ENCODE measurements at places on chromosomes 3 and 15.

- no peak for DNase-seq
Observed at GRCh38 chr3:141686466-141687291, 51.4 kb upstream of the RNF7 start.

- no peak for DNase-seq
Observed at GRCh38 chr3:24151594-24151993, 206.5 kb downstream of the NR1D2 start.

DNA sequence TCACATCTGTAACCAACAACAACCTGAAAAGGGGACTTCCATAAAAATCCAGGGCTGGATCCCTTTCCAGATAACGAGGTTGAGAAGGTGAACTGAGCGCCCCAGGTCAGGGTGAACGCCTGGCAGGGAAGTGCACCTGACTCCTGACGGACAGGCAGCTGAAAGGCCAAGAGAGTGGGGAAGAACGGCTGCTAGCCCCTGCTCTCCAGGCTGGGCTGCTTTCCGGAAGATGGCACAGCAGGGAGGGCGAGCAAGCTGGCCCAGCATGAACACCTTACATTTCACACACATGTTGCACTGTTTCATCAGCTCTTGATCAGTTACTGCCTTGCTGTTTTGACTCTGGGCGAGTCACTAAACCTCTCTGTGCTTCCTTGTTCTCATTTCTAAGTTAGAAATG is 127.2 kb upstream of the IQSEC1 start:
- DNase-seq, result no peak

DNA sequence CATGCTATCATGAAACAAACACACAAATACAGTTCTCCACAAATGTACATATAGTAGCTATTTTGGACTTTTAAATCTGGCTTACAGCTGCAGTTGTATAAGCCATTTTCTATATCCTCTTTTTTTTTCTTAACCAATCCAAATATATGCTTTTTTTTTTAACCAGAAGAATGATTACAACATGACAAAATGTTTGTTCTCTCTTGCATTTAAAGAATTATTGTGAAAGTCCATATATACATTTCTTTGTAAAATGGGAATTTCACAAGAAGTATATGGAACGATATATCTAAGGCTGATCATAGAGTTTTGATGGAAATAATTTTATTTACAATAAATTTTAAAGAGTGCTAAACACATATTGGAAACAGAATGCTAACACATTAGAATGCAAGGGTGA is 95.6 kb downstream of the CD200R1L start:
- no peak for DNase-seq

- DNase-seq, result no peak
Observed at GRCh38 chr15:95832668-95833067, 497.8 kb upstream of the NR2F2 start.

DNA sequence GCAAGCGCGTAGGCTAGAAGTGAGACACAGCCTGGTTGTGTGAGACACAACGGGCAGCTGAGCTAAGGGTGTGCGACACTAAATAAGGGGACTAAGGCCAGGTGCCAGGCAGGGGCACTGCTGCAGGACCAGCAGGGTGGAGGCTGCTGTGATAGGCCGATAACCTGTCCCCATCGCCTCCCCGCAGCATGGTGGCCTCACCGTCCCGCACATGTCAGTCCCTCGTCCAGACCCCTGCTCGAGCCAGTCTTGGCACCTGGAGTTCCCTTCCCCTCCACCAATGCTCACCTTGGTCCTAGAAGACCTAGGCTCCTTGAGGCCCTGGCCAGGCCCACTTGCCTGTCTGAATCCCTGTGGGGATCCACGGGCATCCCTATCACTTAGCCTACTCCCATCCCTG is 96.1 kb downstream of the HMG20A start:
- DNase-seq, result no peak

DNA sequence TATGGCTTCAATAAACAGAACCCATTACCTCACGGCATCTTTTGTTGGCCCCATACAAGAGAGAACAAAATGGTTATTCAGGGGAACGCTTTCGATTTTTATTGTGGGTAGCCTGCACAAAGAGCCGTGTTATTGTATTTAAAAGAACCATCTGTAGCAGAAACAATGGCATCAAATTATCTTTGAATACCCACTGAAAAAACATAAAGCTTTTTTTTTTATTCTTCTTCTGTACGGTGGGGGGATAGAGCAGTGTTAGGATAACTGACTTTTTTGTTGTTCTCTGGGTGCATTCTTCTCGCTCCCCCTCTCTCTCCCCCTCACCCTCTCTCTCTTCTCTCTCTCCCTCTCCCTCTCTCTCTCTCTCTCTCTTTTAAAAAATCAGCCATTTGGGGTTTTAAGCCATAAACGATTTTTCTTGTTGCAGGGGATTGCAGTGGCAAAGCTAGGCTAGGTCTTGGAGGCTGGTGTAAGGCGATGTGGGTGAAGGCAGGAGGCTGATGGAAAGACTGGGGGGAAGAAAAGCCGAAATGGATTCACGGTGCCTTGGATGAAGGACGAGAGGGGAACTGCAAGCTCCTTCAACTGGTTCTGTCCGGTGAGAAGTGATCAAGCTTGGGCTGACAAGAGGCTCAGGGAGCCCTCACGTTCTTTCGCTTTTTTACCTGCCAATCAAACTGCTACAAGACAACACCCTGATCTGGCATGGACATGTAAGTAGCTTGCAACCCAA is 12.4 kb upstream of the SOX2 start:
- no peak for DNase-seq

- no peak for DNase-seq
Observed at GRCh38 chr3:181487236-181487978, 224.3 kb upstream of the SOX2 start.

DNA sequence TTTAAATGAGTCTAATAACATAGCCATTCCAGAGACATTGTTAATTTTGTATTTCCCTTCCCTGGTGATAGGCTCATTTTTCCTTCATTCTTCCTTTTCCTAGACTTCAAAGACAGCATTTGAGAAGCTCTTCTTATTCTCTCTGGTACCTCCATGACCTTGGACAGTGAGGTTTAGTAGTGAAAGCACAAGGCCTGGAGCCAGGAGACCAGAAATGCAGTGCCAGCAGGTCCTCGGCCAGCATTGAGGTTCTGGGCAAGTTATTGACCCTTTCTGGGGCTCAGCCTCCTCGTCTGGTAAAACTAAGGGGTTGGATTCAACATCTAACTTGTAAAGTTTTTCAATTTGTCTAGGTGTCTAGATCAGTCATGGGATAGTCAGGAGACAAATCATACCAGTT is 146.9 kb downstream of the SV2B start:
- no peak for DNase-seq

DNA sequence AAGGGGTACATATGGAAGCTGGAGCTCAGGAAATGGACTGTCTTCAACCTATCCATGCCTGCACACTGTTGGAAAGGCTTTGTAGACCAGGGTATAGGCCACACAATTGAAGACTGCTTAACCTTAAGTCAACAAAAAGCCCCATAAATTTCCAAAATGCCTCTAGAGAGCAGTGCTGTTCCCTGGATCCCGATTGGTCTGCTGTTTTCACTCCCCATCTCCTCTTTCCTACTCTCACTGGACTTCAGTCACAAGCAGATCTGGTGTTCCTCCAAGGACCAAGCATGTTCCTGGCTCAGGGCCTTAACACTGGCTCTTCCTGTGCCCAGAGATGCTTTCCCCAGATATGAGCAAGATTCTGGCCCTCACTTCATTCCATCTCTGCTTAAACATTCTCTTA is 22.8 kb upstream of the LRRC34 start:
- no peak for DNase-seq
